ENCODE measurements at places on chromosomes 5 and 9. TPM values are rescaled to one million over a fixed set of nuclear protein-coding genes. Genes with fewer than 3 reads are reported as not detected.

CAST gene
- 173 TPM for total RNA-seq

SAXO1 gene
- 0.12 TPM for total RNA-seq

NSD1 gene
- 114 TPM for total RNA-seq

ANKRD20A1 gene
- not detected for total RNA-seq

TMEM252 gene
- total RNA-seq, result not detected

TRIM41 gene
- 44.9 TPM for total RNA-seq

CPEB4 gene
- total RNA-seq, result 15.8 TPM

TAF11L10 gene
- not detected for total RNA-seq

ZFP37 gene
- 0.77 TPM for total RNA-seq

C7 gene
- not detected for total RNA-seq

UBLCP1 gene
- total RNA-seq, result 31.0 TPM

- peaks cover 4% of the 10 kb centered on the region for H3K4me1 ChIP-seq
- H3K27ac ChIP-seq, result no peak overlapping the region
- no peak overlapping the region for H3K4me3 ChIP-seq
- no peak for DNase-seq
- H3K36me3 ChIP-seq, result no peaks in the 10 kb centered on the region
These were observed 98.3 kb upstream of the PRRC1 start for GRCh38 chr5:127418974-127419682.

- H3K4me1 ChIP-seq, result peaks cover 55% of the 10 kb centered on the region
- H3K36me3 ChIP-seq, result peaks cover 21% of the 10 kb centered on the region
- peaks cover 16% of the 10 kb centered on the region for H3K27me3 ChIP-seq
These were observed 318.6 kb upstream of the CD180 start for GRCh38 chr5:67515020-67515689.

GRCh38 chr9:131666029-131666428, 73.8 kb downstream of the RAPGEF1 start:
- peaks cover 88% of the 10 kb centered on the region for H3K4me1 ChIP-seq
- peaks cover 27% of the 10 kb centered on the region for H3K36me3 ChIP-seq
- H3K27ac ChIP-seq, result peak overlapping the region; percentile 66
- no peak overlapping the region for H3K4me3 ChIP-seq

DNA sequence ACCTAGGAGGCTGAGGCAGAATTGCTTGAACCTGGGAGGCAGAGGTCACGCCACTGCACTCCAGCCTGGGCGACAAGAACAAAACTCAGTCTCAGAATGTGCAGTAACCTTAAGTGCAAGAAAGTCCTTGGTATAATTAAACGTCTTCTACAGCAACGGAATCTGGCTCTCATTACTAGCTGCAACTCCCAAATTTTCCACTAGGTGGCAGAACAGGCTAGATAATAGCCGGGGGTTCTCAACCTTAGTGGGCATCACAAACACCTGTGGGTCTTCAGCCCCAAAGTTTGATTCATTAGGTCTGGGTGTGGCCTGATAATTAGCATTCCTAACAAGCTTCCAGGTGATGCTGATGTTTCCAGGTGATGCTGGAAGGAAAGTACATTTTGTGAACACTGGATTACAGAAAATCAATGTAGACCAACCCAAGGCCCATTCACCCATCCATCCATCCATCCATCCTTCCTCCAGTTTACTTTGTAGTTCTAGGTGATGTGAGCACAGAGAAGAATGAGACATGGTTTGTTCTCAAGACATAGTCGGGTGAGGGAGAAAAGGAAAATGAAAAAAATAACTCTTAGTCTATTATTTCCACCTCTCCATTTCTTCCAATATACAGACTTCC, 37.3 kb downstream of the FBXW2 start:
- peaks cover 6% of the 10 kb centered on the region for H3K4me1 ChIP-seq
- H3K36me3 ChIP-seq, result peaks cover 5% of the 10 kb centered on the region
- H3K27me3 ChIP-seq, result no peaks in the 10 kb centered on the region
- H3K27ac ChIP-seq, result no peak overlapping the region

GRCh38 chr9:4805191-4805918, 12.6 kb downstream of the RCL1 start:
- peaks cover 6% of the 10 kb centered on the region for H3K4me1 ChIP-seq
- no peak for DNase-seq
- H3K27ac ChIP-seq, result no peak overlapping the region
- no peak overlapping the region for H3K4me3 ChIP-seq
- H3K27me3 ChIP-seq, result no peaks in the 10 kb centered on the region

DNA sequence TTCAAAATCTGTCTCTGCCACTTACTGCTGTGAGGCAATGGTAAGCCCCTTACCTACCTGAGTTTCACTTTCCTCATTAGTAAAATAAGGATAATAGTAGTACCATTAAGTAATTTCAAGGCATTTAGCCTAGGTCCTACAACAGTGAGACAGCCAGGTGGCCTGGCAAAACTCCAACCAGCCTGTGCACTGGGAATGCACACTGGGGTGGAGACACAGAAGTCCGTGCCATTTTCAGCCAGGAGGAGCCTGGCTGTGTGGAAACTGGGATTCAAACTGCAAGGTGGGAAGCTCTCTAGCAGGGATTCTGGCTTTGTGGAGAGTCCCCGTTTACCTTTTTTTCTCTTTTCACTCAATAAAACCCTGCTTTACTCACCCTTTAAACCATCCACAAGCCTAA, 630.4 kb downstream of the PRELID2 start:
- H3K36me3 ChIP-seq, result no peaks in the 10 kb centered on the region
- no peaks in the 10 kb centered on the region for H3K27me3 ChIP-seq
- H3K4me3 ChIP-seq, result no peak overlapping the region
- no peak for DNase-seq
- H3K27ac ChIP-seq, result no peak overlapping the region

DNA sequence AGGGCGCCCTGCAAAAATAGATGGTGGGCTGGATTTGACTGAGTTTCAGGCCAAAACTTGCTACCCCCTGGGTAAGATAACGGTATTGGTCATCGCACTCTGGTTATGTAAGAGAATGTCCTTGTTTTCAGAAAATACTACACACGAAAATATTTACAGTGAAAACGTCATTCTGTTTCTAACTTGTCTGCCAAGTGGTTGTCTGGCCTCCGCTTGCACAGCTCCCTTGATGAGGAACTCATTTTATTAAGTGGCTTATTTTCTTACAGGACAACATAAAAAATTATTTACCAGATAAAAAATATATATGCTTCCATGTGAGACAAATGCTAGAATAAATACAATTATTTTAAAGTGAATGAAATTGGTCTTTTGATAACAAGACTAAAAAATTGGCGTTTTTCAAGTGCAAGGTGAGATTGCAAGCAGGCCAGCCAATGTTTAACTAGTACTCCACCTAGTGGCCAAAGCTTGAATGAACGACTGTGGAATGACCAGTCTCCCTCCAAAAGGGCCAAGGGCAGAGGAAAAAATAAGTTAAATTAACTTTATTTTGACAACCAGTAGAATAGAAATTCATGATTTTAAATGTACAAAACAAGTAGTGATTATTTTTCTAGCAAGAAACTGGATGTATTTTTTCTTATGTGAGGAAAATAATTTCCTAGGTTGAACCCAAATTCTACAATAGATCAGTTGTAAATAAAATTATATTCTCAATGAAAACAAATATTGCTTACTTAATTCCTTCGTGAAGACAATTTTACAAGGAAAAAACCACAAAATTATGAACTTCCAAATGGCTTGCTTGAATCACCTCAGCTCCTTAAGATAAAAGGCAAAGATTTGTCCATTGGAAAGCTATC, 93.2 kb downstream of the ZFAND5 start:
- no peaks in the 10 kb centered on the region for H3K36me3 ChIP-seq
- no peaks in the 10 kb centered on the region for H3K4me1 ChIP-seq
- DNase-seq, result peak; percentile 66
- peaks cover 16% of the 10 kb centered on the region for H3K27me3 ChIP-seq

DNA sequence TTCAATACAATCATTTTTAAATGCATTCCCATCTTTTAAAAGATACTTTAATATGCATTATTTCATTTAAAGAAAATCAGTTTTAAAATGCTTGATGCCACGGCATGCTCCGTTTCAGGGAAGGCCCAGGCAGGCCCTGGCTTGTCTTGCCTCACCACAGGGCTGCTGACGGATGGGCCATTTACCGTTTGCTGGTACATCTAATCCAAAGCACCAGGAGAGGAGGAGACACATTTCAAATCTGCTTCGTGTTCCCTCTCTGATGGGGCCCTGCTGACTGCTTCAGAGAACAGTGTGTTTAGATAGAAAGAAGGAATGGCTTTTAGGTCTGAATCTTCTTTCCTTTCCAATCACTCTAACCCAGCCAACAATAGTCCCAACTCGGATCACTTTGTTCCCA, 185.2 kb downstream of the DCP2 start:
- no peak overlapping the region for H3K4me3 ChIP-seq
- H3K27me3 ChIP-seq, result peaks cover under 1% of the 10 kb centered on the region
- H3K36me3 ChIP-seq, result no peaks in the 10 kb centered on the region
- H3K27ac ChIP-seq, result no peak overlapping the region
- DNase-seq, result no peak
- H3K4me1 ChIP-seq, result peaks cover 11% of the 10 kb centered on the region

GRCh38 chr5:32760091-32760509, 49.0 kb downstream of the NPR3 start:
- no peak overlapping the region for H3K4me3 ChIP-seq
- H3K27ac ChIP-seq, result no peak overlapping the region
- no peaks in the 10 kb centered on the region for H3K4me1 ChIP-seq
- H3K27me3 ChIP-seq, result no peaks in the 10 kb centered on the region
- no peaks in the 10 kb centered on the region for H3K36me3 ChIP-seq

- H3K27ac ChIP-seq, result no peak overlapping the region
- no peaks in the 10 kb centered on the region for H3K27me3 ChIP-seq
- no peak overlapping the region for H3K4me3 ChIP-seq
- no peaks in the 10 kb centered on the region for H3K36me3 ChIP-seq
- H3K4me1 ChIP-seq, result no peaks in the 10 kb centered on the region
These were observed 67.6 kb upstream of the RGMB start for GRCh38 chr5:98705841-98706240.

GRCh38 chr9:28270156-28270555, 696.9 kb upstream of the C9orf72 start:
- H3K4me3 ChIP-seq, result no peak overlapping the region
- H3K27ac ChIP-seq, result no peak overlapping the region
- no peaks in the 10 kb centered on the region for H3K4me1 ChIP-seq
- no peaks in the 10 kb centered on the region for H3K36me3 ChIP-seq

GRCh38 chr9:107323836-107324585, 40.9 kb downstream of the RAD23B start:
- no peak overlapping the region for H3K4me3 ChIP-seq
- DNase-seq, result no peak
- no peak overlapping the region for H3K27ac ChIP-seq
- H3K27me3 ChIP-seq, result no peaks in the 10 kb centered on the region
- H3K4me1 ChIP-seq, result peaks cover 1% of the 10 kb centered on the region
- H3K36me3 ChIP-seq, result peaks cover 76% of the 10 kb centered on the region

DNA sequence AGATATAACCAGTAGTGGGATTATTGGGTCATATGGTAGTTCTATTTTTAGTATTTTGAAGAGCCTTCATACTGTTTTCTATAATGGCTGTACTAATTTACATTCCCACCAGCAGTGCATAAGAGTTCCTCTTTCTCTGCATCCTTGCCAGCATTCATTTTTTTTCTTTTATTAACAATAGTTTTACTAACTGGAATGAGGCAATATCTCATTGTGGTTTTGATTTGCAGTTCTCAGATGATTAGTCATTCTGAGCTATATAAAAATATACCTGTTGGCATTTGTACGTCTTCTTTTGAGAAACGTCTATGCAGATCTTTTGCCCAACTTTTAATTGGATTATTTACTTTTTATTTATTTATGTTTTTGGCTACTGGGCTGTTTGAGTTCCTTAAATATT, 1579.3 kb upstream of the CDH6 start:
- H3K27me3 ChIP-seq, result no peaks in the 10 kb centered on the region
- no peak for DNase-seq
- no peaks in the 10 kb centered on the region for H3K36me3 ChIP-seq
- H3K4me3 ChIP-seq, result no peak overlapping the region

DNA sequence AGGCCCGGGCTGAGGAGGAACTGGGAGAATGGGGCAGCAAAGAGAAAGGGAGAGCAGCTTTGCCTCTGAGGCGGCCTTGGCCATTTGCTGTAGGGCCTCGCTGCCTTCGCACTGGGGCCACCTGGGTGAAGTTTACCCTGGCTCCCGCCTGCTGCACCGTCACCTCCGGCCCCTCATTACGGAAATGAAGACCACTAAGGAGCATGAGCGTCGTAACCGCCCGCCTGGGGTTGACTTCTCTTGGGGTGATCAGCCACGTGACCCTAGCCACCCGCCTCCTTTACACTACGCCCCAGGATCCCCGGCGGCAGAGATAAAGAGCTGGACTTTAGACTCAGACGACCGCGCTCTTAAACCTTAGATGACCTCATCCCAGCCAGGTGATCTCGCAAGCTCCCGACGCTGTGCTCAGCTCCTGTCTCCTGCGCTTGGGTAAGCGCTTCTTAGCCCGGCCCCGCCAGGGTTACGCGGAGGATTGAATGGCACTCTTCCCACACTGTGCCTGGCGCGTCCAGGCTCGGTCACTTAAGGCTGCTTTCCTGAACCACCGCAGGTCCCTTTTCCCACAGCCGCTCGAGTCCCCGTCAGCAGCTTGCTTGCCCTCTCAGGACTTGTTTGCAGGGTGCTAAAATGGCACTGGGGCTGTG, 107.9 kb upstream of the LARP1 start:
- peaks cover 3% of the 10 kb centered on the region for H3K36me3 ChIP-seq
- peak overlapping the region; percentile 75 for H3K4me3 ChIP-seq
- peak overlapping the region; percentile 21 for H3K27ac ChIP-seq

All from activated CD8-positive, alpha-beta memory T cell treated with anti-CD3 and anti-CD28 coated beads, Interleukin-2, amount 10 ng/mL, durations not matched to agents 7 days and 5 days (primary cell).